ENCODE measurements at places on chromosomes 12 and 14. TPM values are rescaled to one million over a fixed set of nuclear protein-coding genes. Genes with fewer than 3 reads are reported as not detected.
A peak's percentile ranks its signal among the peaks of the same experiment; 100 is the strongest.

The MSRB3 gene
- total RNA-seq: 104 TPM

The MFAP5 gene
- 40.2 TPM for total RNA-seq

DNA sequence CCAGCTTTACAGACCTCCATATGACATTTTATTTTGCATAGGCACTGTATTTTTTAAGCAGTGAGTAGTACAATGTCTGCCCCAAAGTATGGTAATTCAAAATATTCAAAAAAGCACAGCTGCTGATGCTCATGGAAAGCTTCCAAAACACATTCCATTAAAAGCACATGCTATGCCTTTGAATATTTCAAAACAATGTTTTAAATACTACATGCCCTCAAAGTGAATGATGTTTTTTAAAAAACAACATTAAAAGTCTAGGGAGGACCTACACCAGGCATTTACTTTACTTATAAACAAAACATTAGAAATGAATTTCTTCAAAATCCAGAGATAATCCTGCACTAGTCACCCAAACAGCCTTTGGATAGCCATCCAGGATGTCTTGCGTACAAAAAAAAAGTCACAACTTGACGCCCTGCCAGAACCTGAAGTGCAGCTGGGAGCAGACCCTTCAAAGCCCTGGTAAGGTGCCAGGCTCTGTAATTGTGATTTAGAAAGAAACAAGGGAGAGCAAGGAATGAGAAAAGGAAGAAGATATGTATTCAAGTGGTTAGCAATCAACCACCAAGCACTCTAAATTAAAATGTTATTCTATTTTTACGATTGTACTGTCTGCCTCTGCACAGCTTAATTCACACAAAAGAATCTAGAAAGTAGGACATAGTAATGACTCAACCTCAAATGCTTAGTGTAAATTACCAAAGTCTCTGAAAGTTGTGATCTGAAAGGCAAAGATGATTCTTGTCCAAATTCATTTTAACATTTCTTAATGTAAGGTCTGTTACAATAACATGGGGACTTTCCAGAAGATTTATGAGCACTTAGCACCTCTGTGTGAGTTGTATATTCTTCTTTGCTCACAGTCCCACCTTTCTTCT, 31.9 kb downstream of the CEP83 start:
- peak overlapping the region; percentile 88 for H3K27ac ChIP-seq
- H3K36me3 ChIP-seq: peaks cover 16% of the 10 kb centered on the region
- DNase-seq: no peak
- no peak overlapping the region for H3K4me3 ChIP-seq

GRCh38 chr14:41549821-41550607, 56.7 kb upstream of the LRFN5 start:
- no peaks in the 10 kb centered on the region for H3K27me3 ChIP-seq
- H3K4me1 ChIP-seq: no peaks in the 10 kb centered on the region
- no peak for DNase-seq
- H3K27ac ChIP-seq: no peak overlapping the region

DNA sequence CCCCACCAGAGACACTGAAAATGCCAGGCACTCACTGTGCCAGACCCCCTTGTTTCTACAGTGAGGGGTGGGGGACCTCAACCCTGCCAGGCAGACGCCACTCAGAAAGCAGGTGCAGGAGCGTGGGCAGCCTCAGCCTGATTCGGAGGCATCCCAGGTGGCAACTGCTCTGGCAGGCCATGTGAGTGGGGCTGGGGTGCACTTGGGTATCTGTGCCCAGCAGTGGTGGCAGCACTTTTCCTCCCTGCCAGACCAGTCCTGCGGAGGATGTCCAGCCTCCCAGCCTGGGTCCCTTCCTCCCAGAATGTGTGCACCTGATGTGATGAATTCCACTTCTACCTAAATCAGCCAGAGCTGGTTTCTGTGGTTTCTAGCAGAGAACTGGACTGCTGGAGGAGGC, 13.4 kb upstream of the TTC7B start:
- peaks cover 1% of the 10 kb centered on the region for H3K27me3 ChIP-seq
- H3K36me3 ChIP-seq: no peaks in the 10 kb centered on the region
- peak; percentile 71 for DNase-seq
- H3K27ac ChIP-seq: no peak overlapping the region
- H3K4me3 ChIP-seq: no peak overlapping the region

DNA sequence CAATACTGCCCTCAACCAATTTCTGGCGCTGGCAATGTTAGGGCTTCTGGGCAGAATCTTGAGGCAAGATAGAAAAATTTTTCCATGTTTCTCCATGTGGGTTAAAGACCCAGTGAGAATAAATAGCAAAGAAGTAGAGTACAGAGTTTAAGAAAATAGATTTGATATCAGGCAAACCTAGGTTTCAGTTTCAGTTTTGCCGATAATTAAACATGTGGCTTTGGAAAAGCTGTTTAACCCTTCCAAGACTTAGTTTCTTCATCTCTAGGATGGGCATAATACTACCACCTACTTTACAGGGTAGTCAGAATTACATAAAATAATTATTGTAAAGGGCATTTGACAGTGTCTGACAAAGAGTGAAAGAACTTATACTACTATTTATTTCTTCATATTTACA, 360.4 kb downstream of the PCNX1 start:
- H3K36me3 ChIP-seq: peaks cover 2% of the 10 kb centered on the region
- no peak overlapping the region for H3K27ac ChIP-seq
- peaks cover 3% of the 10 kb centered on the region for H3K4me1 ChIP-seq
- DNase-seq: no peak

The LGMN gene
- 72.2 TPM for total RNA-seq

- no peak for DNase-seq
- H3K4me3 ChIP-seq: peak overlapping the region; percentile 87
- H3K27ac ChIP-seq: peak overlapping the region; percentile 99
- H3K27me3 ChIP-seq: no peaks in the 10 kb centered on the region
Measured at GRCh38 chr12:12721814-12722434, 4.8 kb downstream of the CDKN1B start.

GRCh38 chr12:19402743-19403431, 36.4 kb upstream of the AEBP2 start:
- no peak overlapping the region for H3K4me3 ChIP-seq
- no peaks in the 10 kb centered on the region for H3K36me3 ChIP-seq
- H3K27me3 ChIP-seq: no peaks in the 10 kb centered on the region
- no peak for DNase-seq
- H3K4me1 ChIP-seq: peaks cover 15% of the 10 kb centered on the region

The TAMALIN gene
- 15.7 TPM for total RNA-seq

DNA sequence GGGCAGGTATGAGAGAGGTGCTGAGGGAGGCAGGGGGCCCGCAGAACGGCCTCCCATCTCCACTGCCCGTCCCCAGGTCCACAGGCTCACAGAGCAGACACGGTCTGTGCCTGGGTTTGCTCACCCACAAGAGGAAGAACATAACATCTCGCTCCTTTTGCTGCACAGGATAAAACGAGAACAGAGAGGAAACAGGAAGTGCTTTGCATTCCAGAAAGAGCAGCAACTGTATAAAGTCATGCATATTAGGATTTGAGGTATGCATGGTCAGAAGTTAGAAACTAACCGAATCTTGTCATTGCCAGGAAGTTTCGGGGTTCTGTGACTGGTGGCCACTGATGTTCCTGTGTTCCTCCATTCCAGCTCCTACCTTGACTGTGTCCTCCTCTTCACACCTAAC, 25.0 kb downstream of the NTF3 start:
- peaks cover 18% of the 10 kb centered on the region for H3K4me1 ChIP-seq
- H3K4me3 ChIP-seq: peak overlapping the region; percentile 34
- H3K27ac ChIP-seq: peak overlapping the region; percentile 84
- no peak for DNase-seq
- no peaks in the 10 kb centered on the region for H3K36me3 ChIP-seq

DNA sequence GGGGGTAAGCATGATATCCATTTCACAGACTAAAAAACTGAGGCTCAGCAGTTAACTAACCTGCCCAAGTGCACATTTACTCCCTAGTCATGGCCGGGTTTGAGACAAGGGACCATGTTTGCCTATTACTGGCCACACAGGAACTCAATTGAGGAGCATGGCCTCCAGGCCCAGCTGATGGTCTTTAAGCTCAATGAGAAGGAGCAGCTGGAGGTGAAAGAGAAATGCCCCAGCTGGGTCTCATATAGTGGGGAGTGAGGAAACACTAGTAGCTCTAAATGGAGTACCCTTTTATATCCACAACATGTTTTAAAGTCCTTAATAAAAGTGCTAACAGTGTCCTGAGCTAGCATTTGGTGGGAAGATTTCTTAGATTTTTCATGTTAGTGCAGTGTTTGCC, 1.6 kb downstream of the TDP1 start:
- peak overlapping the region; percentile 99 for H3K4me3 ChIP-seq
- no peaks in the 10 kb centered on the region for H3K36me3 ChIP-seq
- no peaks in the 10 kb centered on the region for H3K27me3 ChIP-seq
- peaks cover 30% of the 10 kb centered on the region for H3K4me1 ChIP-seq
- H3K27ac ChIP-seq: no peak overlapping the region

The CRIP1 gene
- 38.7 TPM for total RNA-seq

DNA sequence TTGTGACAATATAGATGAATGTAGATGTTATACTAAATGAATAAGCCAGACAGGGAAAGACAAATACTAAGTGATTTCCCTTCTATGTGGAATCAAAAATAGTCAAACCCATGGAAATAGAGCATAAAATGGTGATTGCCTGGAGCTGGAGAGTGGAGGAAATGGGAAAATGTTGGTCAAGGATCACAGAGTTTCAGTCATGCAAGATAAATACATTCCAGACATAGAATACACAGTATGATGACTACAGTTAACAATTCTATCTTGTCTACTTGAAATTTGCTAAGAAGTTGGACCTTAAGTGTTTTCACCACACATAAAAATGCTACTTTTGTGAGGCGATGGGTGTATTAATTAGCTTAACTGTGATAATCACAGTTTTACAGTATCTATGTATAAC, 1182.7 kb downstream of the AACS start:
- no peaks in the 10 kb centered on the region for H3K4me1 ChIP-seq
- DNase-seq: no peak
- no peak overlapping the region for H3K4me3 ChIP-seq
- H3K27ac ChIP-seq: no peak overlapping the region

- H3K4me3 ChIP-seq: no peak overlapping the region
- H3K4me1 ChIP-seq: no peaks in the 10 kb centered on the region
- no peak for DNase-seq
- H3K27me3 ChIP-seq: peaks cover 5% of the 10 kb centered on the region
- H3K36me3 ChIP-seq: no peaks in the 10 kb centered on the region
- no peak overlapping the region for H3K27ac ChIP-seq
Measured at GRCh38 chr14:70113211-70113610, 75.5 kb downstream of the SLC8A3 start.

GRCh38 chr14:103241531-103241930, 92.5 kb upstream of the EIF5 start:
- peaks cover 10% of the 10 kb centered on the region for H3K4me1 ChIP-seq
- H3K36me3 ChIP-seq: peaks cover 5% of the 10 kb centered on the region
- no peak overlapping the region for H3K4me3 ChIP-seq
- H3K27me3 ChIP-seq: peaks cover 8% of the 10 kb centered on the region

The GUCY2C gene
- total RNA-seq: not detected

The KRT82 gene
- not detected for total RNA-seq

GRCh38 chr14:73748858-73749357, 34.7 kb upstream of the PNMA1 start:
- DNase-seq: no peak
- peak overlapping the region; percentile 62 for H3K27ac ChIP-seq
- H3K4me3 ChIP-seq: no peak overlapping the region
- H3K36me3 ChIP-seq: no peaks in the 10 kb centered on the region

- H3K27me3 ChIP-seq: no peaks in the 10 kb centered on the region
- no peak overlapping the region for H3K27ac ChIP-seq
- H3K4me3 ChIP-seq: no peak overlapping the region
- H3K36me3 ChIP-seq: no peaks in the 10 kb centered on the region
- no peak for DNase-seq
- H3K4me1 ChIP-seq: peaks cover 16% of the 10 kb centered on the region
Measured at GRCh38 chr14:52422650-52423356, 108.7 kb downstream of the PTGER2 start.

DNA sequence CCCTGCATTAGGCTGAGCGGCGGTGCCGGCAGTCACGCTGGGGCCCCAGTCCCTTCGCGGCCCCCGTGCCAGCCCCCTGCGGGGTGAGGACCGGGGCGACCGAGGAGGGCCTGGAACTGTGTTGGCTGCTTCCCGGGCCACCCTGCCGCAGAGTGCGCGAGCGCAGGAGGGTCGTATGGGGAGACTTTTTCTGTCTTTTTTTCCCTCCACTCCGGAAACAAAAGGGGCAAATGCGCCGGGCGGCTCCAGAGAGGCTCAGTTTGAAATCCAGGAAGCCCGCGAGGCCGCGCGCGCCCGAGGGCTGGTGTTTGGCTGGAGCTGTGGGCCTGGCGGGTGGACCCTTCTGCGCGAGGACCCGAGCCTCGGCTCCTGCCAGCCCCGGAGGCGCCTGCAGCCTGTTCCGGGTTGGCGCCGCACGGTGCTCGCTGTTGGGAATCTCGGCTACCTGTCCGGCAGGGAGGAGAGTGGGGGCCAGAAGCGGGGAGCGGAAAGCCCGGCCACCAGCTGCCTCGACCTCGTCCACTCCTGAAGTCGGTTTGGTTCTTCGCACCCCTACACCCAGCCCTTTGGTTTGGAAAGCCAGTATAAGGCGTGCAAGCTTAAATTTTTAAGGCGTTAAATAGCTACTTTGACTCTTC, 638 bp downstream of the PLEKHG3 start:
- peaks cover 3% of the 10 kb centered on the region for H3K36me3 ChIP-seq
- DNase-seq: no peak
- peak overlapping the region; percentile 84 for H3K27ac ChIP-seq
- no peaks in the 10 kb centered on the region for H3K27me3 ChIP-seq

The C14orf39 gene
- 0.36 TPM for total RNA-seq

The KCNH3 gene
- total RNA-seq: 0.10 TPM

DNA sequence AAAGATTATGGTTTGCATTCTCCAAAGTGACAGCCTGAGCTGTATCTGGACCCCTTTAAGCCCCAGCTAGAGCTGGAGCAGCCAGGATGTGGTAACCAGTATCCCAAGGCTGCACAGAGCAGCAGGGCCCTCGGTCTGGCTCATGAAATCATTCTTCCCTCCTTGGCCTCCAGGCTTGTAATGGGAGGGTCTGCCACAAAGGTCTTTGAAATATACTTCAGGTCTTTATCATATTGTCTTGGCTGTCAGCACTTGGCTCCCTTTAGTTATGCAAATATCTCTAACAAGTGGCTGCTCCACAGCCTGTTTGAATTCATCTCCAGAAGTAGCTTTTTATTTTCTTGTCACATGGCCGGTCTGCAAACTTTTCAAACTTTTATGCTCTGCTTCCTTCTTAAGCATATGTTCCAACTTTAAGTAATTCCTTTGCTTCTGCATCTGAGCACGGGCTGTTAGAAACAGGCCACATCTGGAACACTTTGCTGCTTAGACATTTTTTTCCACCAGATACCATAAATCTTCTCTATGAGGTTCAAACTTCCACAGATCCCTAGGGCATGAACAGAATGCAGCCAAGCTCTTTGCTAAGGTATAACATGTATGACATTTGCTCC, 663.4 kb upstream of the MIS18BP1 start:
- no peak overlapping the region for H3K27ac ChIP-seq
- H3K4me3 ChIP-seq: no peak overlapping the region
- H3K36me3 ChIP-seq: no peaks in the 10 kb centered on the region
- no peaks in the 10 kb centered on the region for H3K4me1 ChIP-seq
- H3K27me3 ChIP-seq: no peaks in the 10 kb centered on the region

- H3K36me3 ChIP-seq: no peaks in the 10 kb centered on the region
- H3K27me3 ChIP-seq: no peaks in the 10 kb centered on the region
- H3K27ac ChIP-seq: no peak overlapping the region
- DNase-seq: no peak
- H3K4me3 ChIP-seq: no peak overlapping the region
Measured at GRCh38 chr14:65419593-65420252, 7.2 kb downstream of the FUT8 start.
